ENCODE measurements at places on chromosomes 12 and 14.

GRCh38 chr14:56875104-56875675 lies 64.9 kb upstream of the OTX2 start:
- DNase-seq, result no peak

DNA sequence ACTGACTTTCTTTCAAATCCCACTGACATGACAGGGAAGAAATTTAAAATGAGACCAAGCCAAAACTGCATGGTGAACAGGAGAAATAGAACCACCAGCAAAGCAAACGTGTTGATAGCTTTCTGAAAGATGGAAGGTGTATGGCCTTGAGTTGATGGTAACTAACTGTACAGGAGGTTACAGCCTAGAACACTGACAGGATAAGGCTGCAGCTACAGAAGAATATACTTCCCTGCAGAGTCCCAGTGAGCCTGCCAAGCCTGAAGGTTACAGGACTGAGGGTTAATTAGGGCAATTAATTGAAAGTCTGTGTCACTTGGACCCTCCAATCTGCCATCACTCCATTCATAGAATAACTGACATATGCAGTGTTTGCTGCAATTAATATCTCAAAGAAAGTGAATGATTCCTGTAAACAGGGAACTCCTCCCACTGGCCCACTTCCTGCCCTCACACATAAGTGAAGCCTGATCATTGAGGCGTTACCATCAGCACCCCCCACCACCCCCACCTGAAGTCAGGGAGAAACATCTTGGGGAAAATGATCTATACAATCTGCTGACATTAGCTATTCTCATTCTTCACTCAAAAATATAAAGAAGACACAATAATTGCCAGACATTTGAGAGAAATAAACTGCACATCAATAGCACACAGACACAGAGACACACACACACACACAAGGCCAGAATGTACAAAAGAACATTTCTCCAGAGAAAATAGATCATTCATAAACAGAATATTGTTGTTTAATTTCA lies 73.4 kb downstream of the GTF2A1 start:
- no peak for DNase-seq

DNA sequence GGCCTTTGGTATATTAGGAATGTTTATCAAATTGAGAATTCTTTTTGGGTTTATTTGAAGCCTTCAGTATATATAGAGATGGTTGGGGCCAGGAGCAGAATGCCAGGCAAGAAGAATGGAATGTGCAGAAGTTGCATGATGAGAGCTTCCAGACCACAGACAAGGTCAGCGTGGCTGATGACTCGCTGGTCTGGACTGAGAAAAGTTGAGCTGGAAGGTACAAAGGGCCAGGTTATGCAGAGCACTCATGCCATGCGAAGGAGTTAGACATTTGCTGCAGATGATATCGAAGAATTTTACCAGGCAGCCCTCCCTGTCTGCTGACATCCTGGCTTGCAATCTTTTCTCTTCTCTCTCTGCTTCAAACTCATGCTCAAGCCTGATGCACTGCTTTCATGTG lies 196.2 kb upstream of the ARHGAP5 start:
- DNase-seq, result no peak

DNA sequence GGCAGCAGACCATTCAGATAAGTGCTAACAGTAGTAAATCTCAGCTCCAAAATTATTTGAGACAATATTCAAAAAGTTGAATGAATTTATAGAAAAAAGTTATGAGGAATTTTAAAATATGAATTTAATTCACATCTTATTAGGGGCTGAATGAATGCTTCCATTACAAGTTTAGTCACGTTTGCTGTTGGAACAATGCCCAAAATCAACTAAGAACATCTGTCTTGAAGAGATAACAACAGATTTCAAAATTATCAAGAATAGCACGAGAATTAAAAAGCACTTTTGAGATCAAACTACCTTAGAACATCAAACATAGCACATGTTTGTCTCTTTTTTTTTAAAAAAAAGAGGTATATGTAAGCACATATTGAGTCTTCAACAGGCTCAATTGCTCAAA lies 115.4 kb upstream of the PPFIA2 start:
- DNase-seq, result no peak

DNA sequence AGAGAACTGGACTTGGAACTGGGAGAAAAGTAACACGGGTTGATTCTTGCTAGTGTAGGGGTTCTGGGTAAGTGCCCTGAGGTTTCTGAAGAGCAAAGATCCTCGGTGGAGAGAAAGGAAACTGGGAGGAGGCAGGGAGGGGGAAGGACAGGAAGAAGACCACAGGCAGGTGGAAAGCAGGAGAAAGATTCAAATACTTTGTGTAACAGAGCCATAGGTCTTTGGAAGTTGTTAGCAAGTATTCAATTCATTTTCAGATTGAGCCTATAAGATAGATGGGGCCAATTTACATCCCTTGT lies 1.3 kb downstream of the PNP start:
- no peak for DNase-seq

DNA sequence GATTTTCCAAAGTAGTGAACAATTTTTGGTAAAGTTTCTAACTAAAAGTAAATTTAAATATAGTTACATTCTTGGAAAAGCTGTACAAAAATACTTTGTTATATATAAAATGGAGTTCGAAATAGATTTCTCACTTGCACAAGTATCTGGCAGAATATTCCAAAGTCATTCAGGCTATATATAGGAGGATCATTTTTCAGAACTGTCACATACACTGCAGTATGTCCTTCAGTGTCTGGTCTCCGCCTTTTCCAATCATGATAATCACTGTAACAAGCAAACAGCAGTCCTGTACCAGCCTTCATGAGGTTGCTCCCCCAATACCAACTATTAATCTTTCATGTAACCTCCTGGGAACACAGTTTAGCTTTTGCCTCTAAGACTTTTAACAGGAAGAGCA lies 18.6 kb downstream of the TBK1 start:
- DNase-seq, result no peak

GRCh38 chr12:113474635-113475436 lies 3.2 kb upstream of the LHX5 start:
- no peak for DNase-seq

DNA sequence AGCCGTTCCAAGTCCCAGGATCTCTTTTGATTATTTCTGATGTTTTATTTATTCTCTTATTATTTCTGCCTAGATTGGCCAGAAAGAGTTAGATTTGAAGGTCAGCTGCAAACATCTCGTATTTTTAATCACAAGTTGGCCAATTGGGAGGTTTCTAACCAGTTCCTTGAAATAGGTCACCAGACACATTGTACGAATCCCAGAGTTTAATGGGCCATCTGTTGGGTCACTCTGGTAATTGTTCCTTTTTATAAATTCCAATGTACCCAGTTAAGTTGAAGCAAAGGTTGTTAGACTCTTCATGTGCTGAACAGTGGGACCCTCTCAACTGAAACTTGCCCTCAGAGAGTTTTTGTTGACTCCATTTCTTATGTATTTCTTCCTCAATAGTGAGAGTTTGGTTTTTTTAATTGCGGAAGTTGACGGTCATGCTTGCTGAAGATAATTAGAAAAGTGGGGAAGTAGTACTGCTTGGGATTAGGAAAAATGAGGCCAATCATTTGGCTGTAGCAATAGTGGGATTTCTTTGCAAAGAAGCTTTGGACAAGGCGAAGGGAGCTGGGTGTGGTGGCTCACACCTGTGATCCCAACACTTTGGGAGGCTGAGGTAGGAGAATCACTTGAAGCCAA lies 382.7 kb upstream of the RGS6 start:
- DNase-seq, result no peak

DNA sequence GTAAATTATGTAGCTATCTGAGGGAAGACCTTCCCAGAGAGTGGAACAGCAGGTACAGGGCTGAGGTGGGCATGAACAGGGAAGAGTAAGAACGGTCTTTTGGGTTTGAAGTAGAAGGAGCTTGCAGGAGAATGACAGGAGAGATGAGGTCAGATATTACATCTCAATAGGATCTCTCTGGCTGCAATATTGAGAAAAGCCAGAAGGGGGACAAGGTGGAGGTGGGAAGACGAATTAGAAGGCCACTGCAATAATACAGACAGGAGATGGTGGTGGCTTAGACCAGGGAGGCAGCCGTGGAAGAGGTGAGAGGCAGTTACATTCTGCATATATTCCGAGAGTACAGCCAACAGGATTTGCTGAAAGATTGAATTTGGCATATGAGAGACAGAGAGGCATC lies 310.2 kb downstream of the APAF1 start:
- no peak for DNase-seq

DNA sequence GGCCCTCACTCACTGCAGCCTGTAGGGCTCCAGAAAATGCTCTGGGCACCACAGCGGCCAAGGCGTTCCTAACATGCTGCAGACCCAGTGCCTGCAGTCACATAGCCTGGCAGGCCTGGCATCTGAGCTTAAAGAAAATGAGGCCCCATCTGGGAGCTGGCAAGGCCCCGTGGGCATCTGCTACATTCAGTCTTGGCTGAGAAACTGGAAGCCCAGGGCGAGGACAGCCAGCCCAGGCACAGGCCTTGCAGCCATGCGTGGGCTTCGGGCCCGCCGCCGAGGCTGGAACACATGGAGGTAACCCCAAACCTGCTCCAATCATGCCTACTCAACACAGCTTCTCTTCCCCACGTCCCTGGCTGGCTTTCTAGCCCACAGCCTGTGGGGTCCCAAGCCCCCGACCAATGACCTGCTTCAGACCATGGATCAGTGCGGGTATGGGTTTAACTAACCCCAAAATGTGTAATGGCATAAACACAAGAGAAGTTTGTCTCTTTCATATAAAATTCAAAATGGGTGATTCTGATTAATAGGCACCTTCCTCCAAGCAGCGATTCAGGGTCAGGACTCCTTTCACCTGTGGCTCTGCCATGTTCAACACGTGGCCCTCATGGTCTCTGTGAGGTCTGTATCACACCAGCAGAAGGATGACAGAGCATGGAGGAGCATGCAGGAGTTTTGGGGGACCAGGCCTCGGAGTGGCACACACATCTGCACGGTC lies 6.4 kb downstream of the NGB start:
- no peak for DNase-seq

DNA sequence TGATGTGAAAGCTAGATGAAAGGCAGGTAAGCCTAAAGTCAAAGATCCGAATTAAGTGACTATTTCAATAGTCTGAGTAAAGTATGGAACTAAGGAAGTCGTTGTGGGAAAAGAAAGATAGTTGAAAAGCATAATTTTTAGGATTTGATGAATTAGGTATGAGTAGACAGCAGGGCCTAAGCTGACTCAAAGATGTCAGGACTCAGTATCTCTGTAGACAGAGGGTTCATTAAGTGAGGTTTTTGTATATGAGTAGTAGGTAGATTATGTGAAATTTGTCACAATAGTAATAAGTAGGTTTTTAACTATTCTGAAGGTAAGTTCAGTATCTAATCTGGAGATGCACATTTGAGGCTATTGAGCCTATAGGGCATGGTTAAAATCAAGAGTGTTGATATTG lies 196.4 kb downstream of the RASSF9 start:
- no peak for DNase-seq

GRCh38 chr12:57452181-57452936 lies 2.7 kb upstream of the INHBE start:
- DNase-seq, result no peak

- no peak for DNase-seq
Observed at GRCh38 chr12:105538880-105539279, 208.4 kb downstream of the C12orf75 start.

GRCh38 chr12:48999371-49000131 lies at the start of gene DDN:
TSS of gene DDN (minus strand) at chr12:48999375. CDS start at chr12:48999287, 88 bp downstream.
- peak; percentile 29 for DNase-seq
